Bone marrow (tissue), 2 donors: ENCODE measurements at places on chromosomes 2 and 18.
A peak's percentile ranks its signal among the peaks of the same experiment; 100 is the strongest.

DNA sequence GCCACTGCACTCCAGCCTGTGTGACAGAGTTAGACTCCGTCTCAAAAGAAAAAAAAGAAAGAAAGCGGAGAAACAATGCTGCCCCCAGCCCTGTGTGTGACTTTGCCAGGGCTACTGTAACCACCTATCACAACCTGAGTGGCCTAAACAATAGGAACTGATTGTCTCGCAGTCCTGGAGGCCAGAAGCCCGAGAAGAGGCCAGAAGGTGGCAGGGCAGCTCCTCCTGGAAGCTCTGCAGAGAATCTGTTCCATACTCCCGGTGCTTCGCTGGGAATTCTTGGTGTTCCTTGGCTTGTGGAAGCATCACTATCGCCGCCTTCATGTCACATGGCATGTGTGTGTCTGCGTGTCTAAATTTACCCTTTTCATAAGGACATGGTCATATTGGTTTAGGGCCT lies 14.4 kb upstream of the RAB17 start:
- no peak for DNase-seq

- no peak for DNase-seq
Measured at GRCh38 chr2:113978524-113979190, 88.8 kb downstream of the ACTR3 start.

- no peak for DNase-seq
Measured at GRCh38 chr2:106140913-106141312, 53.2 kb downstream of the UXS1 start.

- no peak for DNase-seq
Measured at GRCh38 chr2:196079052-196079451, 10.4 kb upstream of the DNAH7 start.

DNA sequence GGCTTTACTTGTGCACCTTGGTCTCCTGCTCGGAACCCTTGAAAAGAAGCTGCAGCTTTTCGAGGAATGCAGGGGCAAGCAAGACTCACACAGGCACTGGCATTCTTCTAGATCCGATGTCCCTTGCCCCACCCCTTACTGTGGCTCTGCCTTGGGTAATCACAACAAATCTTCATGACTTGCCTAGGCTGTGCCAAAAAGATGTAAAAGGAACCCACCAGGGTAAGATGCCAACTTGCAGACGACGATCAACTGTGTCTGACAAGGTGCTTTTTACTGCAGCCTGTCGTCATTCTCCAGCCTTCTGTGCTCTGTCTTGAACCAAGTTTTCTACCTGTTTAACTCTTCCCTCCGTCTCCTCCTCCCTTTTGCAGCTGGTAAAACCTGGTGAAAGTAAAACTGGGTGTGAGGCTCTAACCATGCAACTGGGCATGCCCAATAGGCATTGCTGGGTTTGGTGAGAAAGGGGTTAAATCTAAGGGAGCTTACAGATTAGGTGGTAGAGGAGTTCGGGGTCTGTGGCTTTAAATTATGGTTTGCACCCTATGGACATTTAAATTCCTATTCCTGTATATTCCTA lies 909 bp upstream of the NRXN1 start:
- no peak for DNase-seq

DNA sequence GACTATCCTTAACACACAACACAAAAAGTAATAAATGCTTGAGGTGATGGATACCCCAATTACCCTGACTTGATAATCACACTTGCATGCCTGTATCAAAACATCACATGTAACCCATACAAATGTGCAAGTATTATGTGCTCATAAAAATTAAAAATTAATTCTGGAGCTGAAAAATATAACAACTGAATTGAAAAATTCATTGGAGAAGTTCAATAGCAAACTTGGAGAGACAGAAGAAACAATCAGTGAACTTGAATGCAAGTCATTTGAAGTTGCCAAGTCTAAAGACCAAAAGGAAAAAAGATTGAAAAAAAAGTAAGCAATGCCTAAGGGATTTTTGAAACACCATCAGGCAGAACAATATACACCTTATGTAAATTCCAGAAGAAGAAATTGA lies 79.4 kb downstream of the FSIP2 start:
- no peak for DNase-seq

DNA sequence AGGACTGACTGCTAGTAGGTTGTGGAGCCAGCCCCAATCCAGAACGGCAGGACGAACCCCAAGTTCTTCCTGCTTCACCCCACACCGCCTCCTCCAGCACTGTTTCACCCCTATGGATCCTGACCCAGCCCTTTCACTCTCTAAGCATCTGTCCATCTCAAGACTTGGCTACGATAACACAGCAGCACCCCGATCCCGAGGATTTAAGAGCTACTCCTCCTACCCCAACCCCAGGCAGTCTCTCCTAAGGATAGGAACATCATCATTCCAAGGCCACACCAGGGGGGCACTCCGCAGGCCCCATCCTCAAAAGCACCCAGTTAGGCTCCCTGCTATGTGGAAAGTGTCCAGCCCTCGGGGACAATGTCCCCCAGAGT lies 645 bp downstream of the KCTD18 start:
- no peak for DNase-seq

- no peak for DNase-seq
Measured at GRCh38 chr2:133409581-133410285, 158.5 kb downstream of the NCKAP5 start.

DNA sequence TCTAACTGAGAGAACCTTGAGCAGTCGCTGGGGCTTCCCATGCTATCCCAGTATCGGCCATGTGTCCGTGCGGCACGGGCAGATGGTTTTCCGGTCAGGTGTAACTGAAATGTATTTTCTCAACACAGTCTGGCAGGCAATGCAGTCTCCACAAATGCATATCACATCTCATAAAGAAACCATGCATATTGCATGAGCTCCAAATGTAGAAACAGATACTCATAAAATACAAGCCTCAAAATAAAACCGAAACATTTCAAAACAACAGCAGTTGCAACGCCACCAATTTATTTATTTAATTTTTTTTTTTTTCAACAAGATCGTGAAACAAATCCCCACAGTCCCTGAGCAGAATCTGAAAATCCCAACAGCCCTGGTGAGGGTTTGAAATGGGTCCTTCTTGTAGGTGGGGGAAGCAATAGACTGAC lies 299.4 kb downstream of the LPIN1 start:
- no peak for DNase-seq

DNA sequence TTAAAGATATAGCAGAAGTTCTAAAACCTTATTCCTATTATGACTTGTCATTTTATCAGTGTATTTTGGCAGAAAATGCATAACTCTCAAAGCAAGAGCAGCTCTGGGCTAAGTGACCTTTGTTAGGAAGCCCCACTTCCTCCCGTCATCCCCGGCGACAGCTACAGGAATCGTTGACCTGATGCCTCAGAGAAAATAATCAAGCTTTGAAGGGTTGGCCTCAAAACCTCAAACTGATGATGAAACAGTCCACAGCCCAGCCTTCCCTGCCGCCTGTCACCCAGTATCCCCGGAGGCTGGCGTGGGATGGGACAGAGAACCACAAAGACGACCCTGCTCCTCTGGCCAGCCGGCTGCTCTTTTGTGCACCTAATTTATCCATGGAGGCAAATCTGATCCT lies 65.3 kb downstream of the KCNF1 start:
- no peak for DNase-seq

GRCh38 chr2:108034843-108035242 lies 48.5 kb downstream of the SLC5A7 start:
- DNase-seq: no peak

DNA sequence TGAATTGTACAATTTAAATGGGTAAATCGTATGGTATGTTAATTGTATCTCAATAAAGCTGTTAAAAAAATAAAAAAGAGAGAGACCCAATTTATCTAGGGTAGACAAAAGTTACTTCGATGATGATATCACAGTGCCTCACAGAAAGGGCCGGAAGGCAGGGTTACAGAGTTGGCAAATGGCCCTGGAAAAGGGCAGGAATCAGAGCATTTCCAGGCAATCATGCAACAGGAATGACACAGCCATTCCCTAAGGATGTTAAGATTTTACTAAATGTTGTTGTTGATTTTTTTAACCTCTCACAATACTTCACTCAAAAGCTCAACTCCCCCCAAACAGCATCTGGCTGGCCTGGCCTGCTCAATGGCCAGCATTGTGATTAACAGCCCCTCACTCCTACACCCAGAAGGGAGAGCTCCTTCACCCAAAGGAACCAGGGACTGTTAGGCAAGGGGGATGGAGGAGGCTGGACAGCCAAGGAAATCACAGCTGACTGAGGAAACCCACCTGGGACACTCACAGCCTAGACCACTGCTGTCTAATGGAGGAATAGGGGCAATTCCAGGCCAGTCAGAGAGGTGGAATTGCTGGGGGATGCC lies 7.7 kb upstream of the SP100 start:
- no peak for DNase-seq

DNA sequence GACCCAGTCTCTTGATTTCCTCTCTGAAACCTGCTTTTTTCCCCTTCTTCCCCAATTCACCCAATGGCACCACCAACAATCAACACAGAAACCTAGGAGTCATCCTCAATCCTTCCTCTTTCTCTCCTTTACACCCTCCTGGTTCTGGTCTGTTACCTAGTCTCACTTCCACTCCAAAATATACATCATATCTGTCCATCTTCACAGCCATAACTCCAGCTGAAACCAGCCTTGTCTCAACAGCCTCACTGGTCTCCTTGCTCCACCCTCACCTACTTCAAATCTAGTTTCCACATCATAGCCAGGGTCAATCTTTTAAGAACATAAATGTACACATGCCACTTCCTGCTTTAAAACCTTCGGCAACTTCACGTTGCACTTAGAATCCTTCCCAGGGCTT lies 11.8 kb upstream of the TWSG1 start:
- DNase-seq: no peak

GRCh38 chr2:1690056-1690775 lies 54.1 kb downstream of the PXDN start:
- no peak for DNase-seq

DNA sequence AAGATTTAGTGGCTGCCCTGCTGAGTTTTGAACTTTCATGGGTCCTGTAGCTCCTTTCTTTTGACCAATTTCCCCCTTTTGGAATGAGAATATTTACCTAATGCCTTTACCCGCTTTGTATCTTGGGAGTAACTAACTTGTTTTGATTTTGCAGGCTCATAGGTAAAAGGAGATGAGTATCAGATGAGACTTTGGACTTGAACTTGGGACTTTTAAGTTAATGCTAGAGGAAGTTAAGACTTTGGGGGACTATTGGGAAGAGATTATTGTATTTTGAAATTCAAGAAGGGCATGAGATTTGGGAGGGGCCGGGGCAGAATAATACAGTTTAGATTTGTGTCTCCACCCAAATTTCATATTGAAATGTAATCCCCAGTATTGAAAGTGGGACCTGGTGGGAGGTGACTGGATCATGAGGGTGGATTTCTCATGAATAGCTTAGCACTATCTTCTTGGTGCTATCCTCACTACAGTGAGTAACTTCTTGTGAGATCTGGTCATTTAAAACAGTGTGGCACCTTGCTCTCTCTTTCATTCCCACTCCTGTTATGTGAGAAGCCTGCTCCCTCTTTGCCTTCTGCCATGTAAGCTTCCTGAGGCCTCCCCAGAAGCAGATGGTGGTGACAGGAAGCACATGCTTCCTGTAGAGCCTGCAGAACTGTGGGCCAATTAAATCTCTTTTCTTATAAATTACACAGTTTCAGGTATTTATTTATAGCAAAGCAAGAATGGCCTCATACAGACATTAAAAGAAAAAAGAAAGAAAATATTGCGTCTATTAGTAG lies 6.1 kb downstream of the ADI1 start:
- DNase-seq: no peak

- DNase-seq: peak; percentile 37
Measured at GRCh38 chr2:12087175-12087574, 340.7 kb downstream of the LPIN1 start.

GRCh38 chr18:48455555-48456478 lies 46.6 kb upstream of the ZBTB7C start:
- no peak for DNase-seq

DNA sequence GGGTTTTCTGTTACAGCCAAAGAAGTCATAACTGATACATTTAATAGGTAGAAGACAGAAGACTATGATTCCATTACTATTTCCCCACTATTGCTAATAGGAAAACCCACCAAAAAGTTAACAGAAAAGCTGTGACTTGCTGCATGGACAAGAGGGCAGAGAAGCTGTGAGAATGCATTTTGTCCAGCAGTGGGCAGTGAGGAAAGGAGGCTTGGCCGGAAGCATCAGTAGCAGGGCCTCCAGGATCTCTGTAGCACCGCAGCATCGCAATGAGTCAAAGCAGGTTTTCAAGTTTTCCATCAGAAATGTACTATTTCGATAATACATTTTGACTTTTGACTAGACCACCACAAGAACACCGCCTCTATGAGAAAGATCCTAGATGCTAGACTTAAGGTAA lies 24.9 kb downstream of the MYO5B start:
- no peak for DNase-seq

- no peak for DNase-seq
Measured at GRCh38 chr2:130827502-130828251, 9.0 kb upstream of the ARHGEF4 start.

- DNase-seq: no peak
Measured at GRCh38 chr2:42492691-42493467, 903 bp downstream of the KCNG3 start.

GRCh38 chr18:2978661-2979106 lies 34.3 kb downstream of the LPIN2 start:
- no peak for DNase-seq

GRCh38 chr2:185188656-185189055 lies 549.9 kb upstream of the FSIP2 start:
- no peak for DNase-seq

- no peak for DNase-seq
Measured at GRCh38 chr2:149223472-149224095, 106.8 kb upstream of the LYPD6 start.

DNA sequence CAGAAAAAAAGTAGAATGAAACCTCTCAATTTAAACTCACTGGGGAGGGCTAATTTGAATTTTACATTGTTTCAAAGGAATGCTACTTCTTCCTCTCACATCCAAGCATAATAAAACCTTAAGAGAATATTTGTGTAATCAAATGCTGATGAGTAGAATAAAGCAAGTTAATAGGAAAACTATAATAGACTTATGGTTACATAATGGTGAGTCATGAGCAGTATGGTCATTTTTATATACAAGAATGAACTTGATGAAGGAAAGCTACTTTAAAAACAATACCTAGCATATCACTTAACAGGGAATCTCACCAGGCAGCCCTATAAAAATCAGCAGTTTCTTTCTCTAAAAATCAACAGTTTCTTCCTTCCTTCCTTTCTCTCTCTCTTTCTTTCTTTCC lies 80.3 kb downstream of the VSNL1 start:
- DNase-seq: no peak

GRCh38 chr18:76806301-76806700 lies 16.1 kb upstream of the ZNF236 start:
- no peak for DNase-seq

DNA sequence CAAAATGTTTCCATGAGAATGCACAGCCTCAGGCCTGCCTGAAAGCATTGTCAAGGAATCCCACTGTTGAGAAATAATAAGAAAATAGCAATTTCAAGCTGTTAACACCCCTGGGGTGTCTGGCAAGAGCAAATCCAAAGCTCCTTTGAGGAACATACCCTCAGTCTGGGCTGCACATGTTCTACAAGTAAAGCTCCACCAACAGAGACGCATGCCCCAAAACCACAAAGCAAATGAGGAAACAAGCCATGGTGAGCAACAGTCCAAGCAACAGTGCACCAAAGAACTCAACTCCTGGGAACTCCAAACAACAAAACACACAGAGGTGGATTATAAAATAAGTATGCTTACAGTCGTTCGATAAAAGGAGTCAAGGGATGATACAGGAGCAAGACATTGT lies 40.3 kb downstream of the CYP27C1 start:
- peak; percentile 26 for DNase-seq

GRCh38 chr2:10452312-10452711 lies 4.2 kb upstream of the ODC1 start:
- no peak for DNase-seq

GRCh38 chr2:105387225-105387624 lies 11.6 kb downstream of the FHL2 start:
- DNase-seq: no peak

GRCh38 chr2:240328526-240328925 lies 106.9 kb upstream of the GPC1 start:
- no peak for DNase-seq
